ENCODE measurements at places on chromosomes 5 and 9.

DNA sequence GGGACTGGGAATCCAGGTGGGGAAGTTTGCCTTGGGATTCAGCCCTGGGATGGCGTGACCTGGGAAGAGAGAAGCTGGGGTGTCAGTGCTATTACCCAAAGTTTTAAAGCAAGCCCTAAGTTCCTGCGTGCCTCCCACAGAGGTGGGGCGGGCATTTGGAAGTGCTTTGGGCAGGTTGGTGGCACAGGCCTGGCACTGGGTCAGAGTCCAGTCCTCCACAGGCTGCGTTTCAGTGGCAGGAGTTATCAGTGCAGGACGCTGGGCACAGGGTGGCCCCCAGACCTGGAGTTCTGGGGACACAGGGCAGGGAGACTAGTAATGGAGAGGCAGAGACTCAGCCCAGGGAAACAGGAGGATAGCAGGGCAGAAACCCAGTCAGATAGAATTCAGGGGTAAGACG, 147.2 kb downstream of the MAST4 start:
- DNase-seq: no peak

DNA sequence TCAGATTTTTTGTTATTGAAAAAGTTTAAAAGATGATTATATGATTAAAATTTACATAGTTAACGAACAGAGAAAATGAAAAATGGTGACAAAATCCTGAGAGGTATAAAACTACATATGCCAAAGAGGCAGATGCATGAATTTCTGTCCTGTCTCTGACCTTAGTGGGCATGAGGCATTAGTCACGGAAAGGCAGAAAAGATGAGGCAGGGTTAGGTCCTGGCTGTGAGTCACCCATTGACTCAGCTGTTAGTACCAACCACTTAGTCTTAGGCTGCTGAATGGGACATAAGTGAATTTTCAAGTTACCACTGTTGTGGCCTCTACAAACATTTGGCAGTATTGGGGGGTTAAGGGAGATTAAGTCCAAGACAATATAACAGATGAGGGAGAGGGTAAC, 33.1 kb downstream of the RASA1 start:
- peak; percentile 55 for DNase-seq

- no peak for DNase-seq
These were observed 515 bp downstream of the LCP2 start for GRCh38 chr5:170296935-170297588.

DNA sequence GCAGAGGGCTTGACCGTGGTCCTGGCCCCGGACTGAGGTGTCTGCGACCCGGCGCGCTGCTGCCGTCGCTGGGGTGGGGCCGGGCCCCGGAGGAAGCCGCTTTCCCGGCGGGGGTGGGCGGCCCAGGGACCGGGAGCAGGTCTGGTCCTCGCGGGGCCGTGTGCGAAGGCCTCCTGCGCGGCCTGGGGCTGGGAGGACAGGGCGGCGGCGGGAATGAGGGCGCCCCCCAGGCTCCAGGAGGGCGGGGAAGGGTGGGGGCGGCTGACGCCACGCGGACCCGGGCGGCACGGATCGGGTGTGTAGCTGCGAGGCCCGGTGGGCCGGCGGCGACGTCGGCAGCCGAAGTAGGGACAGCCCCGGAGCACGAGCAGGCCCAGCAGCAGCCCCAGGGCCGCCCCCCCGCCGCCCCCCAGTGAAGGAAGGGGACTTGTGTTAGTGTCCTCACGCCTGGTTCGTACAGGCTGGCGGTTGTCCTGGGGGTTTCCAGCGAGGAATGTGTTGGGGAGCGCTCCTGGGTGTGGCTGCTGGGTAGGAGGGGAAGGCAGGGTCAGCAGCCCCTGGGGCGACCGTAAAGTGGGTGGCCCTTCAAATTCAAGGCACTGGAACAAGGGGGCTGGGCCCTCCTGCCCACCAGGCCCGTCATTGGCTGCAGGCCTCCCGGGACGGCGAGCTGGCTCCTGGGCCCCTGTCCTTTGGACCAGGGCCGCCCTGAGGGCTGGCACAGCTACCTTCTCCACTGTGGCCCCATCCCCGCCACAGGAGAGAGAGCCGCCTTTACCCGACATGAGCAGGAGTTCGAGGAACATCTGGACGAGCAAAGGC, 597 bp upstream of the TMEM250 start:
- no peak for DNase-seq

DNA sequence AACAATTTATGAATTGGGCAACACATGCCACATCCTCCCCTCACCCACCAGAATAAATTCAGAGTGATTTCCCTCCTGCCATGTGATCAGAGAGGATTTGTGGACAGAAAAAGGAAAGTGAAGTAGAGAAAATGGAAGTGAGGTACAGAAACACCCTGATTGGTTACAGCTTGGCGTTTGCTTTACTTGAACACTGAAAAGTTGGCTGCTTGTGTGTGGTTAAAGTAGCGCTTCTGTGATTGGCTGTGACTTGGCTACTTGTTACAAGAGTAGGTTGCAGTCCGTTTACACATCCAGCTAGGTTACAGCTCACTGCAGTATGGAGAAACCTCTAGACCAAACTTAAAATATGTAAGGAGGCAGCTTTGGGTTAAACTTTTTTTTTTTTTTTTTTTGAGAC, 205.2 kb upstream of the ZNF608 start:
- no peak for DNase-seq

DNA sequence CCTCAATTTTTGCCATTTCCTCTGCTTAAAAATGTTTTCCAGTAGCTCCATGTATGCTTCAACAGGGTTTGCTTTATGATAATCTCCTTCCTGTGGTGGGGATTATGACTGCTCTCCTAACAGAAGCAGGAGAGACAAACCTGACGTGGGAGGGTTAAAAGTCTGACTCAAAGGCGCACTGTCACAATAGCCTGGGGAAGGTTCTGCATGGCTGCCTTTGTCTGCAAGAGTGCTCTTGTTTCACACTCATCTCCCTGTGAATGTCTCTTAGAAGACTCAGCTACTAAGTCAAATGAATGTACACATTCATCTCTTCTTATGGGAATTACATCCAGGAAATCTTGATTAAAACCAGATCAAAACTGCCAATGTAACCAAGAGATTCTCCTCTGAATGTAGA, 90.9 kb upstream of the MTAP start:
- no peak for DNase-seq

DNA sequence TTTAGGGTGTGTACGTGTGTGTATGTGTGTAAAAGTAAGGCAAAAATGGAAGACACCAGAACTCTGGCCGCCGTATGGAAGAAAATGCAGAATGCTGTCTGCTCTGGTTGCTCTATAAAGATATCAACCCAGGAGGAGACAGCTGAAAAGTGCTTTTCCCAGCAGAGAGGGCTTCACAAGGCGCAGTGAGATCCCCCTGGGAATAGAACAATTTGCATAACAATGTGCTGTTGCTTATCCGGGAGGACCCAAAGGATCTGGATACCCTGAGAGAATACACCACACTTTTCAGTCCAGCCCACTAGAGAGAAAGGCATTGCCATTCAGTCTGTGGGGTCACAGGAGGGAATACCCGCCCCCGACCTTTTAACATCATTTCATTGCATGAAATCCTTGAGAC, 230.6 kb downstream of the EBF1 start:
- no peak for DNase-seq

GRCh38 chr9:86043999-86044398, 55.4 kb downstream of the GOLM1 start:
- no peak for DNase-seq

DNA sequence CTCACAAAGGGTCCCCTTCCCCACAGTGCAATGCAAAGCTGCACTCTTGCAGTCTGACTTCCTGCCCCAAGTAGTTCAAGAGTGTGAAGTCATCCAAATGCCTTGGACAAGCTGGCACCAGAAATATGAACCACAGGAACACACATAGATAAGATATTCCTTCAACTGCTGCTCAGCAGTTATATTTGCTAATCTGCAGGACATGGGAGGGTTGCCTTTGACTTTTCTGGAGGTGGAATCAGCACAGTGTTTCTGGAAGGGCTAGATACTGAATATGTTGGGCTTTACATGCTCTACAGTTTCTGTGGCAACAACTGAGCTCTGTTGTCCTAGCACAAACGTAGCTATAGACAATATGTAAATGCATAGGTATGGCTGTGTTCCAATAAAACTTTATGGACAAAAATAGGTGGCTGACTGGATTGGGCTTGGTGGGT, 96.7 kb upstream of the PCA3 start:
- DNase-seq: no peak

GRCh38 chr5:180555168-180555921, 36.0 kb downstream of the SCGB3A1 start:
- no peak for DNase-seq

DNA sequence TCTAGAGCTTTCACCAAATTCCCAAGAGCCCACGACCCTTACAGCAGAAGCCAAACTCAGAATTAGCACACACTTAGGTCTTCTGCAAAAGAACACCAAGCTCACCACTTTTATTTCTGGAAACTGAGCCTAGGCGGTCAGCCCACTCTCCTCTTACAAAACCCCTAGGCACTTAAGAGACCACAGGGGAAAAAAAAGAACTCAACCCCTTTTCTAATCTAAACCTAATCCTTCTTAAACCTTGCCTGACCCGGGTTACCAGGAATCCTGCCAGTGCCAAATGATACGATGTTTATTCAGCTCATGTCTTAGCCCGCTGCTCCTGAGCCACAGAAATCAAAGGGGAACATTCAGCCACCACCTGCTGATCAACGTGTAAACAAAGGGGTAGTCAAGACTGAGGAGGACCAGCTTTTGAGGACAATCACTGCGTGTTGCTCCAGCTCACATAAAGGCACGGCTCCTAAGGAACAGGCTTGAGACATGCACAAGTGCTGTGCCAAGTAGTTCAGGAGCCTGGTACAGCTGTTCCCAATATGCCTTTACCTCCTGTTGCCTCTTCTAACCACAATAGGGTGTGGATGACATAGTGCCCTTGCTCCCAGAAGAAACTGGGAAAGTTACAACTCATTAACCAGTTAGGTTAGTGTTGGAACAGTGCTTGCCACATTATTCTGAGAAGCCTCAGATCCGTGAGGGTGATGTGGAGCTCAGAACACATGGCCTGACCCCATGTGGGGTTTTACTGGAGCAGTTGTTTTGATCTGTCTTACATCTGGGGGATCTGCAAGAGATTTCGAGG, 49.3 kb downstream of the ZFAND5 start:
- no peak for DNase-seq

- no peak for DNase-seq
These were observed 6.0 kb downstream of the SOHLH1 start for GRCh38 chr9:135693265-135693664.

- DNase-seq: no peak
These were observed 92.3 kb upstream of the SPATA31C2 start for GRCh38 chr9:88230612-88231011.
